Brain (organoid and tissue), 16 donors: ENCODE measurements at places on chromosomes 2 and 18.

GRCh38 chr18:62331581-62332356 lies 6.7 kb downstream of the TNFRSF11A start:
- DNase-seq, result no peak

- DNase-seq, result no peak
These were observed 824.4 kb downstream of the EPHA4 start for GRCh38 chr2:220747736-220748135.

DNA sequence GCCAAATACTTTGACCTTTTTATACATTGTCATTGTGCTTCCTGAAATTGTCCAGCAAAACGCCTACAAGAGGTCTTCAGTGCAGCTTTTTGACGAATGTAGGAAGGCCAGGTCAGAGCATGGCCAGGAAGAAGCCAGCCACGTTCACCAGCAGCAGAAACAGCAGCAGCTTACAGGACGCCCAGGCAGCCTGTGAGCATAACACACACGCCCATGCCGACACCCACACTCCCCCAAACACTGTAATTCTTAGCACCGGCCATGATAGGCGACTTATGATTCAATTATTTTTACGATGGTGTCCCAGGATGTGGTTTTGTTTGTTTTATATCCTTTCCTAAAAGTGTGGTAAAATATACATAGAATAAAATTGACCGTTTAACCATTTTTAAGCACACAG lies 249.1 kb upstream of the SALL3 start:
- no peak for DNase-seq

- DNase-seq, result no peak
These were observed 89.9 kb upstream of the EPC2 start for GRCh38 chr2:148554459-148555247.

- no peak for DNase-seq
These were observed 35.2 kb upstream of the LDLRAD4 start for GRCh38 chr18:13183359-13183758.

DNA sequence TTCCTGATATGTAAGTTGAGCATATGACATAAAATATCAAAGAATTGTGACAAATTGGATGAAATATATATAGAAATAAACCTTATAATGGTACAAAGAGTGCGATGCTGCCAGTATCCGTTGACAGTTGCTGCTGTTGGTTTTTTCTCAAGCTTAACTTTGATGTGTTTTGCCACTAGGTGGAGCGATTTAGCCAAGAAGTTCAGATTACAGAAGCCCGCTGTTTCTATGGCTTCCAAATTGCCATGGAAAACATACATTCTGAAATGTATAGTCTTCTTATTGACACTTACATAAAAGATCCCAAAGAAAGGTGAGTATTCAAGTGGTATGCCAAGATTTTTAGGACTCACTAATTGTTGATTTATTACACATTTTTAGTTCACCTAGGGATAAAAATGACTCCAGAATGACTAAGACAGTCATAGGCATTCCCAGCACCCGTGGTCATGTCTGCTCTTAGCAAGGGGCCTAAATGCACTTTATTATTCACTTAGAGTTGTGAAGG lies 2.1 kb downstream of the RRM2 start:
- DNase-seq, result peak; percentile 91

DNA sequence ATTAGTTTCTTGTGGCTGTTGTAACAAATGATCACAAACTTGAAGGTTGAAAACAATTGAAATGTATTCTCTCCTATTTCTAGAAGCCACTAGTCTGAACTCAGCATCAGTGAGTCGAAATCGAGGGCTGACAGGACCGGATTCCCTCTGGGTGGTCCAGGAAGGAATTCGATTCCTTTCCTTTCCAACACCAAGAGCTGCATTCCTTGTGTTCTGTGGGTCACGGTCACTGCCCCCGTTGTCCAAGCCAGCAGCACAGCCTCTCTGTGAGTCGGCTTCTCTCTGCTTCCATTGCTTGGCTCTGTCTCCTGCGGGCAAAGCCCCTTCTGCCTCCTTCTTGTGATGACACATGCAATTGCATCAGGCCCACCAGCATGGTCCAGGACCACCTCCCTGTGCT lies 67.3 kb downstream of the SMIM21 start:
- DNase-seq, result no peak

DNA sequence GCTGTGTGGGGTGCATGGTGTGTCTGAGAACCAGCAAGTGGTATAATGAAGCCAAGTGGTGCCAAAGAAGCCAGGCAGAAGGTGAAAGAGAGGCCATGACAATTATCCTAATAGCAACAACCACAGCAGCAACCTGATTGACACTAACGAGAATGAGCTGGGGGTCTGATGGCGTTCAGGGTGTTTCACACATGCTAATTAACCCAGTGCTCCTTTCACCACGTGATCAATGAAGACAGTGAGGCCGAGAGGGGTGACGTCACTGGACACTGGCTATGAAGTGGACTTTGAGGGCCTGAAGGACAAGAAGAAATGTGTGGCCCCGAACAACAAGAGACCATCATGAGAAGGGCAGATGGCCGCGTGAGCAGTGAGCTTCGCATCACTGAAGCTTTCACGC lies 364.4 kb upstream of the ID2 start:
- DNase-seq, result no peak

DNA sequence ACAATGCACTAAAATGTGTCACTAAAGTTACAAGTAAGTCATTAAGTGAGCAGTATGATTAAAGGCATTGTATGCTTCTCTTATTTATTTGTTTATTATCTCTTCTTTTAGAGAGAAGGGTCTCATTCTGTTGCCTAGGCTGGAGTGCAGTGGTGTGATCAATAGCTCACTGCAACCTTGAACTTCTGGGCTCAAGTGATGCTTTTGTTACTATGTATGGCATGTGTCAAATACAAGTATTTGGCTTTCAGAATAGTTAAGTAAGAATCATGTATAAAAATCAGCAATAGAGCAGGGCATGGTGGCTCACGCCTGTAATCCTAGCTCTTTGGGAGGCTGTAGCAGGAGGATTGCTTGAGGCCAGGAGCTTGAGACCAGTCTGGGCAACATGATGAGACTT lies 15.8 kb upstream of the AAK1 start:
- DNase-seq, result no peak

- DNase-seq, result no peak
These were observed 105.6 kb downstream of the MAPK4 start for GRCh38 chr18:50665519-50665918.
